ENCODE measurements at places on chromosomes 4 and X.

GRCh38 chrX:10945498-10945897 is 165.6 kb upstream of the HCCS start:
- no peak for DNase-seq

DNA sequence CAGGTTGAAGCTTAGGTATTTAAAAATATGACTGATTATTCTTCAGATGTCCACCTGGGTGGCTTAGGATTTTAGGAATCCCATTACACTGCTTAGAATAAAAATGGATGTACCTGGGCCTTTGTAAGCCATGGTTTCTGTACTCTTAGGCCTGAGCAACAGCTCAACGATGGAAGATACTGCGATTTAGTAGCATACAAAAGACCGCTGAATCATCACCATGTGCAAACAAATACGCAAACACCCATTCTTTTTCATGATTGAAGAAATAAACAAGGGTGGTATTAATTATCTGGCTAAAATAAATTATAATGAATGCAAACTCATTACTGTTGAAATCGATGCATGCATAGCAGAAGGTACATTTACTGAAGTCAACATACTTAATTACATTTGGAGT is 188.9 kb downstream of the ZNF330 start:
- no peak for DNase-seq

DNA sequence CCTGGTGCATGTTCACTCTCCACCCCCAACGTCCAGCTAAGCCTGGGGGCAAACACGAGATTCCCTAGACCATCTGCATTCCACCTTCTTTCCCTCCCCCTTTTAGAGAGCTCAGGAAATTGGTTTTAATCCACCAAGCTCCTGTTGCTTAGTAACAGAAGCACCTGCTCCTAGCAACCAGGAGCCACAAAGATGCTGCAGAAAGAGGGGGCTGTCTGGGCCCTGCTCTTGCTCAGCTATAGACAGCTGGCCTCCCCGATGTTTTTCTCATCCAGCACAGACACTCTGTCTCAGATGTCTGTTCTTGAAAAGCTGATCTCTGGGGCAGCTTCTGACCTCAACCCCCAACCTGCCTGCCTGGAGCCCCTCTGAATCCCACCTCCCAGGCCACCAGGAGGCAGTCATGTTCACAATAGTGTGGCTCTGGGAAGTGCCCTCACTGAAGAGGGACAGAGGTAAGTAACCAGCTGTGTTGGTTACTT is 71.5 kb downstream of the SLC16A2 start:
- no peak for DNase-seq

DNA sequence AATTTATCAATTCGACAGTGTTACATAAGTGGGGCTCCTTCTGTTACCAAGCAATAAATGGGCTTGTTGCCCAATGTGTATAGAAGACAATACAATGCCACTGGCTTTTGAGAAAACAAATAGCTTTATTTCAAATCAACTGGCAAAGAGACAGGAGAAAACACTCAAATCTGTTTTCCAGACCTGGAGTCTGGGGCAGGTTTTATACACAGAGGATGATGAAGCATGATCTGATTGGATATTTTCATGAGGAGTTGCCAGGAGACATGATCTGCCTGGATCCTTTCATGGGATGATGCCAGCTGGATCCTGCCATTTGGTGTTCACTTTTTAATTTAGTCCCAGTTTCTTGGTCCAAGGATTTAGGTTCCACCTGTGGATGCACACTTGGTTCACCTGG is 287.9 kb downstream of the CXXC4 start:
- DNase-seq: no peak

GRCh38 chrX:118420462-118420861 is 74.6 kb downstream of the WDR44 start:
- no peak for DNase-seq

- no peak for DNase-seq
Measured at GRCh38 chr4:76736414-76736813, 161.5 kb downstream of the SOWAHB start.

- DNase-seq: no peak
Measured at GRCh38 chrX:146863566-146863965, 49.0 kb upstream of the CXorf51A start.

DNA sequence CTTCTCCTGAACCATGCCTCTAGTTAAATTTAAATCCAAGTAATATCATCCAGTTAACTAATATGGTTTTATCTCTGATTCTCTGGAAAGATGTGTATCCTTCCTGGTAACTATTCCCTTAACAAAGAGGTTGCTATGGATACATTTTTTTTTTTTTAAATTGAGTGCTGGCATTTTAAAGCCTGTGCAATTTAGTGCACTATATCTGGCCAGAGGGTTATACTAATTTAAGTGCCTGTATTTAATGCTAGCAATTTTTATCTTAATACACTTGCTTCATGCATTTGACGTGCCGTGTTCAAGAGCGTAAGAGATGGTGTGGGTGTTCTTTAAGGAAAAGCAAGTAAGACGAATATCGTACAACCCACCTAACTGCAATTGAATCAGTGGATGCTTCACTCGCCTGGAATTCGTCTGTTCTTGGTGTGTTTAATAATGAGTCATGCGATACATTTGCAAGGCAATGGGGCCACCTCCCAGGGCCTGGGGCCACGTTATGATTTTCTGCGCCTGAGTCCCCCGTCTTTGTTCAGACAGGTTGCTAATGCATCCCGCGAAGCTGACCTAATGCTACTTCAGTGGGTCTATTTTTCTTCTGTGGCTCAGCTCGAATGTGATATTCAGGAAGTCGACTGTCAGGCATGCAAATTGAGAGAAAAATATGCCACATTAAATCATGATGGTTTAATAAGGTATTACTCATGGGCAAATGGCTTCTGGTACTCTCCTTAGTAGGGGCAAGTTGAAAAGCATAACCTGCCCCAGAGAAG is 14.2 kb upstream of the MID1 start:
- DNase-seq: no peak

DNA sequence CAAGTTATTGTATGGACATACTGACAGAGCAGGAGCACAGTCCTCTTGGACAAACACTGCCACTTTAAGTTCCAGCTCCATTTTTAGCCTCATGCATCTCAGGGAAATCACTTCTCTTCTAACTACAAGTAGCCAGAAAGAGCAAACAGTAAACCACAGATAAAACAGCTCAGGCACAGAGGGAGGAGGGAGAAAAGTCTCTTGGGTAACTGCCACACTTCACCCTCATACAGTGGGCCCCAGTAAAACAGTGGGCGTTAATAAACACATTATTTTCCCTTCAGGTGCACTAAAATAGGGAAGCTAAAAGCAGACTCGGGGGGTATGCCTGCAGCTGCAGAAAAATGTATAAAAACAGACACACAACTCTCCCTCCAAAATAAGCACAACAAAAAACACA is 21.6 kb downstream of the CD38 start:
- no peak for DNase-seq

GRCh38 chr4:186891859-186892486 is 168.3 kb upstream of the FAT1 start:
- DNase-seq: no peak

GRCh38 chrX:152155766-152156310 is 17.5 kb upstream of the MAGEA10 start:
- no peak for DNase-seq

GRCh38 chr4:123034023-123034422 is 111.6 kb upstream of the NUDT6 start:
- DNase-seq: no peak

DNA sequence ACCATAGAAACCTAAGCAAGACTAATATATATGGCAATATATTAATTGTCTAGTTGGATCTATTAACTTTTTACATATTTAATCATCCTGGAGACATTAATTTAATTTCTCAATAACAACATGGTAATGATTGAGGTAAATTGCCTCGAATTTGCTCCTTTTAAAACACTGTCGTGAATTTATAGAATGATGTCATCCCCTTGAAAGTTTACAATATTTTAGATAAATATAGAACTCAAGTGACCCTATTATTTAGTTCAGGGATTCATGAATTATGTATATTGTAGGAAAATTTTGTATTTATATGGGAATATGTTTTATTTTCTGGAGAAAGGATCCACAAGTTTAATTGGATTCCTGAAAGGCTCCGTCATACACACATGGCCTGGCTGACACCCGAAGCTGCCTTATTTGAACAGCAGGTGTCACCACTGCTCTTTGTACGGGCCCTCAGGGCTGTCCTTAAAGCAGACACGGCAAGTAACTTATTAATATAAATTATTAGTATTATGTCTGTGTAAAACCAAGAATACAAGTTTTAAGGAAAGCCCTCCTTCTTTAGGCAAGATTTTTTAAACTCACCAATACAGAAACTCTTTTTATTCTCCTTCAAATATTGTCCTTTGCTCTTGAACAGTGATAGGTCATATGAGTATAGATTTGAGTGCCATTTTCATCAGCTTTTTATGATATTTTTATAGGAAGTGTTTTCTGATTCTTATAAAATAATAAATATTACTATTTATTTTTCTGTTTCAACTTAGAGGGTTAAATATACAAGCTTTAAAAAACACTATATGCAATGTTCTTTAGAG is 1.9 kb upstream of the PLRG1 start:
- peak; percentile 67 for DNase-seq

DNA sequence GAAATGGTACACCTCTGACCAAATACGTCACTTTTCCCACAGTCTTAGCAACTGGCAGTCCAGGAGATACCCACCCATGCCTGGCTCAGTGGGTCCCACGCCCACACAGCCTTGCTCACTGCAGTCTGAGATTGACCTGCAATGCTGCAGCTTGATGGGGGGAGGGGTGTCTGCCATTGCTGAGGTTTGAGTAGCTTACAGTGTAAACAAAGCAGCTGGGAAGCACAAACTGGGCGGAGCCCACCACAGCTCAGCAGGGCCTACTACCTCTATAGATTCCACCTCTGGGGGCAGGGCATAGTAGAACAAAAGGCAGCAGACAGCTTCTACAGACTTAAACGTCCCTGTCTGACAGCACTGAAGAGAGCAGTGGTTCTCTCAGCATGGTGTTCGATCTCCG is 52.7 kb downstream of the AMER1 start:
- no peak for DNase-seq

GRCh38 chr4:101279377-101279871 is 67.9 kb downstream of the PPP3CA start:
- no peak for DNase-seq

- DNase-seq: no peak
Measured at GRCh38 chrX:68432648-68433047, 647 bp downstream of the OPHN1 start.

- no peak for DNase-seq
Measured at GRCh38 chrX:10356979-10357378, 200.2 kb downstream of the CLCN4 start.

DNA sequence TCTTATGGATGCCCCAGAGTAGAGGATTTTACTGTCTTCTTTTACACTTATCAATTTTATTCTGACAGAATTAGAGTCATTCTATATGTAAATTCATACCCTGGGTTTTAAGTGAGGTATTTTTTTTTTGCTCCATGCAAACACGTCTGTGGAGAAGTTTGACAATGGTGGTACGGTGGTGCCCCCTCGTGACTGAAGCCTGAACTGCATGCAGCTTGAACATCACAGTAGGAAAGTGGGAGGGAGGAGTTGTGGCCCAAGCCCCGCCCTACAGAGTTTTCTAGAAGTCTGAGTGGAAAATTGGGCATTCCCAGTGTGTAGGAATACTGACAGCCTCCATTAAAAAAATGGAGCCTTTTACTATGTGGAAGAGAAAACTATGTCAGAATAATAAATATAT is 73.3 kb upstream of the RAB40AL start:
- DNase-seq: peak; percentile 67

DNA sequence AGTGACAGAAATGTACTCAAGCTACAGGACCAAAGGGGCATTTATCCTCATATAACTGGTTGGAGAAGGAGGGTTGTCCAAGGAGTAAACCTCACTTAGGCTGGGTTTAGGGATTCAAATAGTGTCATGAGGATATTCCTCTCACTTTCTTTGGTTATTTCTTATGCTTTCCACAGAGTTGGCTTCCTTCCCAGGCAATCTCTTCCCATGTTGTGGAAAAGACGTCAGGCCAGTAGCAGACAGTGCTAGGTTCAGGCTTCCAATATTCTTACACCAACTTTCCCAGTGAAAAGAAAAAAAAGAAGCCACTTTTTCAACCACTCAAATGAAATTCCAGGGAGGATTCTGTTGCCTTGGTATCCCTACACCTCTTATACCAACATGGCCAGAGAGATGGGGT is 653.0 kb downstream of the C4orf33 start:
- no peak for DNase-seq

- DNase-seq: no peak
Measured at GRCh38 chr4:141768954-141769353, 132.6 kb downstream of the IL15 start.

DNA sequence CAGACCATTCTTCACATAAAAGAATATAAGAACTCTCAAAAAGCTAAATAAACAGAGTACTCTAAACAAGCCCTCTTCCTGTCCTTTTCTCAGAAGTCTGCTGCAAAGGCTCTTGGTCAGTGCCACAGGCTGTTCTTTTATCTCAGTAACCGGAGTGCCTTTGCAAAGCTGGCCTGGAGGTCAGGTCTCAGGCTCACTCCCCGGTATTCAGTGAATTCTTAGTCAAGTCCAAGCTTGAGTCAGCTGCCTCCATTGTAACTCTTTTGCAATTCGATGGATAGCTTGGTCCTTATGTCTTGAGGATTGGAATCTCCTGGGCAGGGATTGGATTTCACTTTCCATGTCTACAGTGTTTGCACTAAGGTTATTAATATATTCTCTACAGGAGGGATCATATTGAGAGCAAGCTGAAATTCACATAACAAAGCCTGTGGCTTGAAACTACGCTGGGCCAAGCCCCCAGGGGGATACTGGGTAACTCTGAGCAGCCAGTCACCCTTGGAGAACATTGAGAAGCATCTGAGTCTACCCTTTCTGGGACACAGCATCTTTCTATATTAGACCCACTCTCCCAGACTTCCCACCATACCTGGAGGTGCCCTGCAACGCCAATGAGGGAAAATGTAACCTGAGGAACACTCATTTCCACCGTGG is 10.0 kb upstream of the HS6ST2 start:
- DNase-seq: no peak

DNA sequence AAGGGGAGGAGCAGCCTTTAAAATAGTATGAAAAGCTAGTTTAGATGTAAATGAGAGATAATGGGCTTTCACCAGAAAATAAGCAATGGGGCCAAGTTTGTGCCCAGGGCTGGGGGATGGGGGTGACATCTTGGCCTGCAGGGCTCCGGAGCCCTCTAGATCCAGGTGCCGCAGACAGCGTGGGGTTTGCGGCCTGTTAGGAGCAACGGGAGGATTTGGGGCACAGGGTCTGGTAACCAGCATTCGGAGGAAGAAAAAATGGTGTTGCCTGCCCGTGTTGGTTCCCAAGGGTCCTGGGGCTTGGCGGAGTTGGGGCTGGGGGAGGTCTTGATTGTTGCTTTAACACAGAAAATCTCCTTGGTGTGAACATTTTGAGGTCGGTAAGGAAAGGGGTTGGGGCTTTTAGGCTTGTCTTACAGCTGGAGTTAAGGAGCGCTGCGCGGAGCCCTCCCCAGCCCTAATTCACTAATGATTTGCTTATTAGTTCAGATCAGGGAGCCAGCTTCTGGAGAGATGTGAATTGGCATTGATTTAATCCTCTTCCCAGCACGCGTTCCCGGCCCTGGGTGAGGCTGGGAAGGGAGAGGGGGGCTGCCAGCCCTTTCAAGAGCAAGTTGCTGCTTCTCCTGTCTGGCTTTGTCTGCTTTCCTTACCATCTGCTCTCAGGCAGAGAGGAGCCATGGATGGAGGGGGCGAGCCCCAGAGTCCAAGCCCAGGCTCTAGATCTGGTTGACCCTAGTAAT is 443.4 kb downstream of the BCOR start:
- no peak for DNase-seq

- peak; percentile 15 for DNase-seq
Measured at GRCh38 chr4:8319061-8319460, 49.5 kb downstream of the HTRA3 start.

- no peak for DNase-seq
Measured at GRCh38 chr4:4430492-4431195, 43.7 kb downstream of the NSG1 start.

Data from natural killer cell treated with Interleukin-12 subunit alpha and Interleukin-12 subunit beta and Interleukin-15 and Interleukin-18, amount 100 ng/mL, for 72 hours (primary cell).